ENCODE measurements at places on chromosomes 16 and 17. TPM values are rescaled to one million over a fixed set of nuclear protein-coding genes. Genes with fewer than 3 reads are reported as not detected.

DNA sequence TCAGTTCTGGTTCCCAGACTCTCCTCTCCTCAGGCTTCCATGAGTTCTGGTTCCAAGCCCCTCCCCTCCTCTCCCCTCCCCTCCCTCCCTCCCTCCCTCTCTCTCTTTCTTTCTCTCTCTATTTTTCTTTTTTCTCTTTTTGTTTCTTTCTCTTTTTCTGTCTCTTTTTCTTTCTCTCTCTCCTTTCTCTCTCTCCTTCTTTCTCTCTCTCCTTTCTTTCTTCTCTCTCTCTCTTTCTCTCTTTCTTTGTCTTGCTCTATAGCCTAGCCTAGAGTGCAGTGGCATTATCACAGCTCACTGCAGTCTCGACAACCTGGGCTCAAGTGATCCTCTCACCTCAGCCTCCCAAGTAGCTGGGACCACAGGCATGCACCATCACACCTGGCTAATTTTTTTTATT, 796 bp upstream of the CES3 start:
- H3K27me3 ChIP-seq, result peaks cover 9% of the 10 kb centered on the region
- H3K4me3 ChIP-seq, result no peak overlapping the region
- no peak overlapping the region for H3K27ac ChIP-seq
- H3K4me1 ChIP-seq, result peaks cover 10% of the 10 kb centered on the region
- DNase-seq, result no peak
- H3K36me3 ChIP-seq, result no peaks in the 10 kb centered on the region

GRCh38 chr17:50425682-50426471, at the start of gene ACSF2:
ACSF2 (plus strand) TSS chr17:50426218; CDS start chr17:50426262, 44 bp downstream.
- peak within 1 kb of the TSS; percentile 67 for H3K27ac ChIP-seq
- DNase-seq, result peak; percentile 79
- no peaks in the 10 kb centered on the region for H3K27me3 ChIP-seq

The PIMREG gene
- total RNA-seq, result 4.8 TPM

GRCh38 chr16:26186091-26186615, 494.4 kb downstream of the HS3ST4 start:
- no peaks in the 10 kb centered on the region for H3K4me1 ChIP-seq
- peaks cover 26% of the 10 kb centered on the region for H3K27me3 ChIP-seq
- no peak overlapping the region for H3K27ac ChIP-seq
- no peak overlapping the region for H3K4me3 ChIP-seq
- H3K36me3 ChIP-seq, result no peaks in the 10 kb centered on the region

- H3K27ac ChIP-seq, result no peak overlapping the region
- no peaks in the 10 kb centered on the region for H3K27me3 ChIP-seq
- no peak for DNase-seq
- H3K4me1 ChIP-seq, result peaks cover 12% of the 10 kb centered on the region
- H3K4me3 ChIP-seq, result no peak overlapping the region
These were observed 28.9 kb downstream of the COX10 start for GRCh38 chr17:14098246-14098645.

DNA sequence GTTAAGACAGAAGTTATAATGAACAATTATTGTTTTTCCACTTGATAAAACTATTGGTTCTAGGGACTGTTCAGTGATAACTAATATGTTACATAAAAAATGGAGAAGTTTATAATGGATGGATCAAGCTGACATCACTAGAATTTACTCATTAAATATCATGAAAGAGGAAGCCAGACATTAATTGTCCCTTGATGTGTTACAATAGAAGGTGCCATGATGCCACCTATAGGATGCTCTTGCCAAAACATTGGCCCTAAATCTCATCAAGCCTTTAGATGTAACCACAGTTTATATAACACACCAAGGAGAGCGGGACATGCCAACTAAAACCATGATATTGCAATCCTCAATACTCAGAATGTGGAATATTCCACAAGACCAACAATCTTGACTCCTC, 147.9 kb upstream of the MON1B start:
- no peak overlapping the region for H3K4me3 ChIP-seq
- no peaks in the 10 kb centered on the region for H3K4me1 ChIP-seq
- DNase-seq, result no peak
- H3K27ac ChIP-seq, result no peak overlapping the region
- H3K27me3 ChIP-seq, result no peaks in the 10 kb centered on the region

- DNase-seq, result no peak
- H3K4me1 ChIP-seq, result peaks cover 14% of the 10 kb centered on the region
- H3K4me3 ChIP-seq, result no peak overlapping the region
- H3K27ac ChIP-seq, result no peak overlapping the region
These were observed 298.6 kb upstream of the PMFBP1 start for GRCh38 chr16:72470541-72470940.

The KRT20 gene
- total RNA-seq, result not detected

The CDK5R1 gene
- 9.9 TPM for total RNA-seq

GRCh38 chr16:84271866-84272265, 22.8 kb upstream of the WFDC1 start:
- H3K4me3 ChIP-seq, result no peak overlapping the region
- DNase-seq, result no peak
- no peaks in the 10 kb centered on the region for H3K36me3 ChIP-seq
- H3K27ac ChIP-seq, result no peak overlapping the region

The ZNF423 gene
- not detected for total RNA-seq

DNA sequence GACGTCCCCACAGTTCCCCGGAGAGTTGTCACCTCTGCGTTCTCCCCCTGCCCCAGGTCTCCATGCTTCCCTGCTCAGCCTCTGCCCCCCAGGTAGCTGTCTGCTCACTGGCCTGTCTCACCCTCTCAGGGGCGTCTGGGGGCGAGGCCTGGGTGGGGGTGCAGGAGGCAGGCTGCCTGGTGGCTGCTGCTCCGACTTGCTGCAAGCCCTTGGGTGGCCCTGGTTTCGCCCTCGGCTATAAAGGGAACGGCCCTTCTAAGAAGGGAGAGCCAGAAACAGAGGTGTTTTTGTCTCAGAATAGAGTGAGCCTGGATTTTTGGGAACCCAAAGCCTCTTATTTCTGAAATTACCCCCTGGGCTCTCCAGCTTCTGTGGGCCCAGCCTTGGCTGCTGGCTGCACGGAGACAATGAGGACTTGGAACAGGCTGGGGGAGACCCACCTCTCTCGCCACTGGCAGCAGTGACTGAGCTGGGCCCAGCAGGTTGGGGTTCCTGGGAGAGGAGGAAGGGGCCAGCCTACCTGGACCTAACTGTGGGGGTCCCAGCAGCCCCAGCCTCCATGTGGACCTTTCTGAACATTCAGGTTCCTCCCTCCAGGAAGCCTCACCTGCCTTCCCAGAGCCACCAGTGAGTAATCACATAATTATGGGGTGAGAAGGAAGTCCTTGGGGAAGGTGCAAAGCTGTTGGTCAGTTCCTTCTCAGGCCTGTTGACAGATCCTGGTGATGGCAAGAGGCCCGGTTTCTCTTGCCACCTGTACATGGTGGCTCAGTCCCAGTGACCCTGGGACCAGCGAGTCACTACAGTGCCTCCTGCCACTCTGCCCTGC, 15.5 kb upstream of the SPNS2 start:
- peaks cover 9% of the 10 kb centered on the region for H3K36me3 ChIP-seq
- H3K27ac ChIP-seq, result no peak overlapping the region
- DNase-seq, result no peak

GRCh38 chr16:86462334-86463084, 47.8 kb upstream of the FOXF1 start:
- H3K36me3 ChIP-seq, result no peaks in the 10 kb centered on the region
- DNase-seq, result no peak
- no peak overlapping the region for H3K4me3 ChIP-seq
- H3K27me3 ChIP-seq, result peaks cover 6% of the 10 kb centered on the region

GRCh38 chr17:79595471-79595870, 15.4 kb downstream of the RBFOX3 start:
- no peaks in the 10 kb centered on the region for H3K36me3 ChIP-seq
- peaks cover 34% of the 10 kb centered on the region for H3K27me3 ChIP-seq
- H3K4me3 ChIP-seq, result no peak overlapping the region
- H3K4me1 ChIP-seq, result no peaks in the 10 kb centered on the region
- DNase-seq, result no peak

DNA sequence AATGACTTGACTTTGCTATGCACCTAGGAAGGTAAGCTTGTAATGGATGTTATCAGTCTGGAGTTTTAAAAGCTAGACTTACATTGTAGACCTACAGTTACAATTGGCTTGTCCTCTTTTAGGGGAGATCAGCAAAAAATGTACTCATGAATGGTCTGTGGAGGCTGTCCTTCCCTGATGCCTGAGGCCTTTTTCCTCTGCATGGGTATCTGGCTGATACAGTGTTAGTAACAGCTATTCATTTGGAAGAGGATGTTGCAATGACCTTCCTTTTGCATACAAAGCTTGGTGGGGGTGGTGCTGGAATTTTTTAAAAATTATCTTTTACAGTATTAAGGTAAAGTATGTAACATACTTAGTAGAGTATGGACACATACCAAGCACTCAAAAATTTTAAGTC, 525.5 kb downstream of the KIF2B start:
- H3K4me3 ChIP-seq, result no peak overlapping the region
- no peak for DNase-seq
- no peaks in the 10 kb centered on the region for H3K36me3 ChIP-seq
- H3K27me3 ChIP-seq, result no peaks in the 10 kb centered on the region

- peaks cover 27% of the 10 kb centered on the region for H3K4me1 ChIP-seq
- peaks cover 15% of the 10 kb centered on the region for H3K27me3 ChIP-seq
- no peak overlapping the region for H3K27ac ChIP-seq
- peaks cover 4% of the 10 kb centered on the region for H3K36me3 ChIP-seq
- DNase-seq, result no peak
These were observed 660 bp upstream of the ATP2A1 start for GRCh38 chr16:28877655-28878000.

- H3K27ac ChIP-seq, result no peak overlapping the region
- DNase-seq, result no peak
- H3K4me1 ChIP-seq, result no peaks in the 10 kb centered on the region
These were observed 21.4 kb downstream of the EMP2 start for GRCh38 chr16:10558746-10559641.

DNA sequence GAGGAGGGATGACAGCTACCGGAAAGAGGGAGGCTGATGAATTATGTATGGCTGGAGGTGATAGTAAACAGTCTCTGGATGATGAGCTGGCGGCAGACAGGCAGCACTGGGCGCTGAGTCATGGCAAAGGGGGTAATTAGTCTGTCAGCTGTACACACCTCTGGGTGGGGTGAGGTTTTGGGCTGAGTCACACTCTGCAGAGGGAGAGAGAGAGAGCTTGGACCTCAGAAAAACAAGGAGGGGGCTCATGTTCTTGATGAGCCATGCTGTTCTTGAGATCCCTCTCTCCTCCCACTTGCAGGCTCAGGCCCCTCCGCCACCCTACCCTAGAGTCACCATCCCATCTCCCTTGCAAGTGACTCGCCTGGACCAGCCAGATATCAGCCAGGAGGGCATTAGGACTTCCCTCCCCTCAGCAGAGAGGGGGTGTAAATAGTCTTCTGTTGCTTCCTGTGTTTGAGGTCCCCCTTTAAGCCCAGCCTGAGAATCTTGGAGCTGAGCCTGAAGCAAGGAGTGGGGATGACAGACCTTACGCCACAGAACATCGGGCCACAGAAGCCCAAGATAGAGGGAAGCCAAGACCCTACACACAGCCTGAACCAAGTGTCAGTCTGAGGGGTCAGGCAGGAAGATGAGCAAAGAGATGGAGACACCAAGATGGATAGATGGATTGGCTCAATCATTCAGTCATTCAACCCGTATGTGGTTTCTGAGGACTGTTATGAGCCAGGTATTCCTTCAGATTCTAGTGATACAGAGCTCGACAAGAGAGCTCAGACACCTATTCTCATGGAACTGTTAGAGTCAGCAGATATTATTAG, 383.2 kb upstream of the CCL2 start:
- H3K4me1 ChIP-seq, result no peaks in the 10 kb centered on the region
- no peak overlapping the region for H3K4me3 ChIP-seq
- no peak for DNase-seq
- H3K27me3 ChIP-seq, result peaks cover 26% of the 10 kb centered on the region
- H3K27ac ChIP-seq, result no peak overlapping the region

DNA sequence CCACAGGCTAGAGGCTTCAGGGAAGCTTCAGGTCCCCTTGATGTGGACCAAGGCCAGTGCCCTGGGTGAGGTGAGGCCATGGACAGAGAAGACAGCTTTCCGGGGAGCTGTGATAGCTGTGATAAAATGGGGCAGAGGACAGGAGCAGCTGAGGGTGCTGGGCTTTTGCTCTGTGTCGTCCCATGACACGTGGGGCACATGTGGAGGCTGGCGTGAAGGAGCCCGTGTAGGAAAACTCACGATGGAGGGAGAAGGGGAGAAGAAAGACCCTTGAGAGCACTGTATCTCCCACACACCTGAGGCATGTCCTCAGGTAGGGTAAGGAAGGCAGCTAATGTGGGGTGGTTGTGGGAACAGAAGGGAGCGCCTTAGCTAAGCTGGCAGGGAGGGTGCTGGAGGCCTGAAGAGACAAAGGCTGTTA, 21.3 kb downstream of the B9D1 start:
- H3K4me3 ChIP-seq, result no peak overlapping the region
- H3K27me3 ChIP-seq, result peaks cover 30% of the 10 kb centered on the region
- H3K27ac ChIP-seq, result no peak overlapping the region
- no peaks in the 10 kb centered on the region for H3K4me1 ChIP-seq
- no peak for DNase-seq
- no peaks in the 10 kb centered on the region for H3K36me3 ChIP-seq

DNA sequence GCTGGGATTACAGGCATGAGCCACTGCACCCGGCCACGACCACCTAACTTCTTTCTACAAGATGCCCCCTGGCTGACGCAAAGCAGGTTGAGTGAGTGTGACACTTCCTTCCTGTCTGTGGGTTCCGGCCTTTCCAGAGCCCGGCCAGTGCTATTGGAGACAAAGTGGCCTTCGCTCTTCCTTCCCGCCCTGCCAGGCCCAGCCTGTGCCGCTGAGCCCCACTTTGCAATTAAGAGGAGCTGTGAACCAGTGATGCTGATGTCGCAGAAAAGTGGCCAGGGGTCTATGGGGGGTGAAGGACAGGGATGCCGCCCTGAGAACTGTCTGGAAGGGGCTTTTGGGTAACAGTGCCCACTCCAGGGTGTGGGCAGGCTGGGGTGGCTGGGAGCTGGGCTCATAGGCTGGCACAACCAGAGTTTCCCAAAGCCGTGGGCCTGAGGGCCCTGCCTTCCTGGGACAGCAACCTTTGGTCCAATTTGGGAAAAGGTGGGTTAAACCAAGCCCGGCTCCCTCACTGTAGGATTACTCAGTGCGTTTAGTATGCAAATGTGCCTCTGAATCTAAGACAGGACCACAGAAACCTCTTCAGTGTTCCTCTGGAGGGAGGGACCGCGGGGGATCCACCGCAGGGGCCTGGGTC, 174.9 kb downstream of the SEC14L1 start:
- H3K36me3 ChIP-seq, result no peaks in the 10 kb centered on the region
- no peak overlapping the region for H3K4me3 ChIP-seq
- peaks cover 17% of the 10 kb centered on the region for H3K4me1 ChIP-seq
- H3K27me3 ChIP-seq, result no peaks in the 10 kb centered on the region
- H3K27ac ChIP-seq, result no peak overlapping the region

The COPZ2 gene
- total RNA-seq, result 6.3 TPM

The METTL2A gene
- 33.7 TPM for total RNA-seq

Measured in activated naive CD8-positive, alpha-beta T cell treated with anti-CD3 and anti-CD28 coated beads for 36 hours (primary cell).